ENCODE measurements at places on chromosomes 13 and 19. TPM values are rescaled to one million over a fixed set of nuclear protein-coding genes. Genes with fewer than 3 reads are reported as not detected.

- DNase-seq = peak; percentile 46
These were observed 5.0 kb downstream of the MVB12A start for GRCh38 chr19:17424743-17425365.

GRCh38 chr13:91278888-91279287 lies 68.6 kb upstream of the MIR17HG start:
- no peak for DNase-seq

DNA sequence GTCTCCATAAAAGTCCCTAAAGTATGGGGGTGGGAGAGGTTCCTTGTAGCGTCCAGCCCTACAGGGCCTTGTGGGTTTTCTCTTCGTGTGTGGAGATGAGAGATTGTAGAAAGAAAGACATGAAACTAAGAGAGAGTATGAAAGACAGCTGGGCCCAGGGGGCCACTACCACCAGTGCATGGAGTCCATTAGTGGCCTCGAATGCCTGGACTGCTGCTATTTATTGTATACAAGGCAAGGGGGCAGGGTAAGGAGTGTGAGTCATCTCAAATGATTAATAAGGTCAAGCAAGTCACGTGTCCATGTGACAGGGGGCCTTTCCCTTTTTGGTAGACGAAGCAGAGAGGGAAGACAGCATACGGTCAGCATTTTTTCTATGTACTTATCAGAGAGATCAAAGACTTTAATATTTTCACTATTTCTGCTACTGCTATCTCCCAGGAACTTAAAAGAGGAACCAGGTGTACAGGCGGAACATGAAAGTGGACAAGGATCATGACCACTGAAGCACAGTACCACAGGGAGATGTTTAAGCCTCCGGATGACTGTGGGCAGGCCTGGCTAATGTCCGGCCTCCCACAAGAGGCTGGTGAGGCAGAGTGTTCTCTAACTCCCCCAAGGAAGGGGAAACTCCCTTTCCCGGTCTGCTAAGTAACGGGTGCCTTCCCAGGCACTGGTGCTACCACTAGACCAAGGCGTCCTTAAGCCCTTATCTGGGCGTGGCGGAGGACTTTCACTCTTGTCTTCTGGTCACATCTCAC lies 25.5 kb downstream of the FGF21 start:
- peak; percentile 90 for DNase-seq

- DNase-seq = no peak
These were observed 1262.7 kb upstream of the MIR17HG start for GRCh38 chr13:90084684-90085290.

DHDH gene
- not detected for total RNA-seq

Measured in fibroblast of villous mesenchyme (primary cell).